ENCODE measurements at places on chromosomes 7 and 10.

DNA sequence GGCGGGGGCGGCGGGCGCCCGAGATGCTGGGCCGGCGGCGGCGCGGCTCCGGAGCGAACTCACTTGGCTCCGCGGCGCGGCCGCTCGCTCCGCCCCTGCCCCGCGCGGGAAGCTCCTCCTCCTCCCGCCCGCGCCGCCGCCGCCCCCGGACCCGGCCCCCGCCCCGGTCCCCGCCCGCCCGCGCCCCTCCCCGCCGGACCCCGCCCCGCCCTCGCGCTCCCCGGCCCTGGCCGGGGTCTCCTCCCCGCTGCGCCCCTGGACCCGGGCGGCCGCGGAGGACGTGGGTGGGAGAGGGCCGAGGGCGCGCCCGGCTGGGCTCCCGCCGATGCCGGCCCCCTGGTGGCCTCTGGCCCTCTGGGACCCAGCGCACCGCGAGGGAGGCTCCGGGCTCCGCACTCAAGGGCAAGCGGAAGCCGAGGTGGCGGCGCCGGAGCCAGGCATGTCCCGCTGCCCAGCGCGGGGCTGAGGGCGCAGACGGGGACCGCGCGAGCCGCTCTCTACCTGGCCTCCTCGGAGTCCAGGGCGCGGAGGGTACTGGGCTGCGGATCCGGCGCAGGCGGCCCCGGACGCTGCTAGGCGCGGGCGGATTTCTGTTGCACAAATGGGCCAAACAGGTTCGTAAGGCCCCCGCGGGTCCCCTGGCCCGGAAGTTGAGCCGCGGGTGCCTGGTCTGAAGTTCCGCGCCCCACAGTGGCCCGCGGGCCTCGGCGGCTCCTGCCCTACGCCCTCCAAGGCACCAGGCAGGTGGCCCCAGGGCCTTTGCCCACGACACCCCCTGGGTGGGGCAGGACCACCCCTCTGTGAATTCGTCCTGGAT lies at the start of gene TCERG1L:
Gene TCERG1L (minus strand): TSS at position 61 of the 817 bp plus-strand sequence. CDS start 86 bp downstream, outside the sequence.
- no peaks in the 10 kb centered on the region for H3K27me3 ChIP-seq
- H3K4me1 ChIP-seq = peaks cover 7% of the 10 kb centered on the region
- H3K27ac ChIP-seq = no peak within 1 kb of the TSS

GRCh38 chr7:67392596-67393438 lies 396.2 kb downstream of the TYW1 start:
- H3K27ac ChIP-seq = no peak overlapping the region
- H3K4me1 ChIP-seq = no peaks in the 10 kb centered on the region
- no peaks in the 10 kb centered on the region for H3K27me3 ChIP-seq
- no peak for DNase-seq
- H3K36me3 ChIP-seq = no peaks in the 10 kb centered on the region
- H3K4me3 ChIP-seq = no peak overlapping the region

GRCh38 chr7:39168403-39169098 lies 190.8 kb downstream of the POU6F2 start:
- no peak for DNase-seq
- H3K27ac ChIP-seq = no peak overlapping the region
- no peaks in the 10 kb centered on the region for H3K36me3 ChIP-seq
- H3K27me3 ChIP-seq = no peaks in the 10 kb centered on the region

GRCh38 chr10:68572151-68572550 lies 12.0 kb downstream of the TET1 start:
- no peak overlapping the region for H3K27ac ChIP-seq
- DNase-seq = no peak
- no peaks in the 10 kb centered on the region for H3K27me3 ChIP-seq
- no peaks in the 10 kb centered on the region for H3K4me1 ChIP-seq
- H3K4me3 ChIP-seq = no peak overlapping the region

- peaks cover 33% of the 10 kb centered on the region for H3K36me3 ChIP-seq
- peak overlapping the region; percentile 73 for H3K27ac ChIP-seq
- no peaks in the 10 kb centered on the region for H3K27me3 ChIP-seq
- no peak overlapping the region for H3K4me3 ChIP-seq
Measured at GRCh38 chr10:80485946-80486764, 32.0 kb downstream of the TSPAN14 start.

DNA sequence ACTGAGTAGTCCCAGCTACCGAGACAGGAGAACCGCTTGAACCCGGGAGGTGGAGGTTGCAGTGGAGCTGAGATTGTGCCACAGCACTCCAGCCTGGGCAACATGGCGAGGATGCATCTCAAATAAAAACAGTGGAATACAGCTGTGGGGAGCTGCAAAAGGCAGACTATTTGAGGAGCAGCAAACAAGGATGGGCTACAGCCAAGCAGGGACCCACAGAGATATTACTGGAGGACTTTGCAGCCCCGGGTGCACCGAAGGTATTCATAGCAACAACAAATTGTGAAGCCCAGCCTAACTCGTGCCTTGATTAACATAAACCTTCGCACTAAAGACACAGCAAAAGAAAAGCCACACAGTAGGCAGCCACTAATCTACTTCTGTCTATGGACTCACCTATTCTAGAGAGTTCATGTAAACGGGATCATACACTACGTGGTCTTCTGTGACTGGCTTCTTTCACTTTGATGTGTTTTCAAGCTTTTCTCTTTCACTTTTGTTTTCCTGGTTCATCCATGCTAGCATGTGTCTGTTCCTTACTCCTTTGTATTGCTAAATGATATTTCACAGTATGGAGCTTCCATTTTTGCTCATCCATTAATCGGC lies 34.0 kb downstream of the PODXL start:
- H3K36me3 ChIP-seq = no peaks in the 10 kb centered on the region
- DNase-seq = no peak
- peak overlapping the region; percentile 7 for H3K4me3 ChIP-seq
- peak overlapping the region; percentile 79 for H3K27ac ChIP-seq
- peaks cover 13% of the 10 kb centered on the region for H3K4me1 ChIP-seq

GRCh38 chr10:46524472-46525176 lies 31.8 kb downstream of the GPRIN2 start:
- peaks cover 14% of the 10 kb centered on the region for H3K4me1 ChIP-seq
- peak; percentile 61 for DNase-seq
- H3K4me3 ChIP-seq = no peak overlapping the region
- H3K27me3 ChIP-seq = no peaks in the 10 kb centered on the region

DNA sequence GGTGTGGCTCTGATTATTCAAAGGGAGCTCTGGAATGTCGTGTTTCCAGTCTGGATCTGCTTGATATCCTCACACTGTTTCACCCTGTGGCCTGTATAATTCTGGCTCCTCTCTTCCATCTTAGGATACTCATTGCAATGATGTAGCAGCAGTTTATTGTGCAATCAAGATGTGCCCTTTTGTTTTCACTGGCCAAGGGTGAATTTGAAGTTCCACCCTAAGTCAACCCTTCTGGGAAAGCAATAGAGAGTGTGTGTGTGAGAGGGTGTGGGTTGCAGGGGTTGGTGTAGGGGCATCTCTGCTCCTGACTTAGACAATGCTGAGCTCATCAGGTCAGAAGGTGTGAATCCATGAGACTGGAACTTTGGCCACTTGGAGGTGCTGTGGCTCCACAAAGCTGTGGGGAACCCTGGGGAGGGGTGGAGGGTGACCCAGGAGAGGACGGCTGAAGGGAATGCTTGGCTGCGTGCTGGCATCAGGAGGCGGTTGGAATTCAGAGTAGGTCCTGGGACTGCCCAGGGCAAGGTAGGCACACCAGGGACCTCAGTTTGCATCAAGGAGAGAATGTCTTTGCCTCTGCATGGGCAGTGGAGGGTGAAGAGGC lies 118.0 kb upstream of the PRSS58 start:
- no peak for DNase-seq
- H3K27ac ChIP-seq = no peak overlapping the region
- no peak overlapping the region for H3K4me3 ChIP-seq
- H3K36me3 ChIP-seq = no peaks in the 10 kb centered on the region

GRCh38 chr10:22831586-22831985 lies 96.3 kb upstream of the ARMC3 start:
- no peak for DNase-seq
- no peaks in the 10 kb centered on the region for H3K36me3 ChIP-seq
- H3K27me3 ChIP-seq = no peaks in the 10 kb centered on the region
- no peaks in the 10 kb centered on the region for H3K4me1 ChIP-seq
- no peak overlapping the region for H3K4me3 ChIP-seq

- DNase-seq = no peak
- H3K4me1 ChIP-seq = no peaks in the 10 kb centered on the region
- H3K4me3 ChIP-seq = no peak overlapping the region
- H3K27me3 ChIP-seq = no peaks in the 10 kb centered on the region
Measured at GRCh38 chr7:157898261-157898660, 561.5 kb downstream of the DNAJB6 start.

GRCh38 chr7:40824461-40824860 lies 689.7 kb downstream of the SUGCT start:
- DNase-seq = no peak
- H3K4me3 ChIP-seq = no peak overlapping the region
- H3K27ac ChIP-seq = no peak overlapping the region
